Activated CD4-positive, alpha-beta T cell treated with anti-CD3 and anti-CD28 coated beads, Interleukin-2, amount 10 ng/mL, durations not matched to agents 7 days and 5 days (primary cell): ENCODE measurements at places on chromosomes 7 and 10. TPM values are rescaled to one million over a fixed set of nuclear protein-coding genes. Genes with fewer than 3 reads are reported as not detected.

GRCh38 chr7:150429699-150430098, 20.7 kb upstream of the GIMAP8 start:
- H3K27ac ChIP-seq = no peak overlapping the region
- peaks cover 2% of the 10 kb centered on the region for H3K36me3 ChIP-seq
- no peak for DNase-seq

DNA sequence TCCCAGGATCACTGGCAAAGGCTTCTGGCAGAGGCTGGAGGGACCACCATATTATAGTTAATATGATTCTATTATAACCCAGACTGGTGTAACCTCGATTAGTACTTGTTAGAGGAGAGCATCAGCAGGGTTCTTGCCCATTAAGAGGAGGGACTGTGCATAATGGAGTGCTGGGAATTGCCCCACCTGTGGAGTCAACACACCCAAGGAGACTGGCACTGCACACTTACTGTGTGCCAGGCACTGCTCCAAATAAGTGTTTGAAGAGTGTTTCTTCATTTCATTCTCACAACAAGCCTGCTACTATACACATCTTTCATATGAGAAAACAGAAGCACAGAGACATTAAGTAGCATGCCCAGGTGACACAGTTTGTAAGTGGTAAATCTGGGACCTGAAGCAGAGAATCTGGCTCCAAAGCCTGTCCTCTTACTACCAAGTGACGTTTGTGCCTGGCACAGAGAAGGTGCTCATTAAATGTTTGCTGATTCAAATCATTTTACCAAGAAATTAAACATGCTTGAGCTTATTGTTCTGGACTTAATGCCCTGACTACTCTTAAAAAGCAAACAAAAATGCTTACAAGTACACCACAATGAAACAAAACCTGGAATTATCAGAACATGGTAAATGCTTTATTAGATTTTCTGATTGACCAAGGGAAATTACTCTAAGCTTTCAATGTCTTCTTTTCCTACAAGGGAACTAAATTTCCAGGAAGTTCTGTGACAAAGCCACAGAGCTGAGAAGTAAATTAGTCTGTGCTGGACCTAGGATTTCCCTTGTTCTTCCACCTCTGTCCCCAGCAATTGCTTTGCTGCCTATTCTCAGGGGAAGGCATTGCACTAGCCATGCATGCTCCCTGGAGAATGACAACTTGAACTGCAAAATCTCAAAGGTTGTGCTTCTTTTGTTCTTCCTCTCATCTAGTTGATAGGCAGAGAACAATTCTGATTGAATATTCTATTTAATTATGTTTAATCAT, 809 bp downstream of the SLC13A1 start:
- H3K27ac ChIP-seq = no peak overlapping the region
- H3K27me3 ChIP-seq = no peaks in the 10 kb centered on the region
- no peak for DNase-seq
- no peaks in the 10 kb centered on the region for H3K36me3 ChIP-seq
- no peak overlapping the region for H3K4me3 ChIP-seq

GRCh38 chr7:41886262-41886900, 183.5 kb upstream of the INHBA start:
- peaks cover 10% of the 10 kb centered on the region for H3K36me3 ChIP-seq
- H3K4me1 ChIP-seq = peaks cover 20% of the 10 kb centered on the region
- no peak for DNase-seq
- H3K4me3 ChIP-seq = no peak overlapping the region

DNA sequence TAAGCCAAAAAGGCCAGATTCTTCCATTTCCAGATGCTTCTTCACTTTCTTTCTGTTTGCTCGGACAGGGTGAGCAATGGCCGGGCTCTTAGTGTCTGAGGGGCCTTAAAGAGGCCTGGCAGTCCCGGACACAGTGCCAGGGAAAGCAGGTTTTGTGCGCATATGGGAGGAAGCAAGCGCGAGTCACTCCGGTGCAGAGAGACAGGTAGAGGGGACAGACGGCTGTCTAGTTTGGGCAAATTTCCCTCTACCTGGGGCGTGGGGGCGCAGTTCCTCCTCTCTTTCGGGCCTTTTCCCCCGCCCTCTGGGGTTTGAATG, 4.7 kb downstream of the NEUROD6 start:
- no peak for DNase-seq
- H3K36me3 ChIP-seq = no peaks in the 10 kb centered on the region
- H3K4me3 ChIP-seq = no peak overlapping the region
- H3K27me3 ChIP-seq = peaks cover 28% of the 10 kb centered on the region
- no peak overlapping the region for H3K27ac ChIP-seq

DNA sequence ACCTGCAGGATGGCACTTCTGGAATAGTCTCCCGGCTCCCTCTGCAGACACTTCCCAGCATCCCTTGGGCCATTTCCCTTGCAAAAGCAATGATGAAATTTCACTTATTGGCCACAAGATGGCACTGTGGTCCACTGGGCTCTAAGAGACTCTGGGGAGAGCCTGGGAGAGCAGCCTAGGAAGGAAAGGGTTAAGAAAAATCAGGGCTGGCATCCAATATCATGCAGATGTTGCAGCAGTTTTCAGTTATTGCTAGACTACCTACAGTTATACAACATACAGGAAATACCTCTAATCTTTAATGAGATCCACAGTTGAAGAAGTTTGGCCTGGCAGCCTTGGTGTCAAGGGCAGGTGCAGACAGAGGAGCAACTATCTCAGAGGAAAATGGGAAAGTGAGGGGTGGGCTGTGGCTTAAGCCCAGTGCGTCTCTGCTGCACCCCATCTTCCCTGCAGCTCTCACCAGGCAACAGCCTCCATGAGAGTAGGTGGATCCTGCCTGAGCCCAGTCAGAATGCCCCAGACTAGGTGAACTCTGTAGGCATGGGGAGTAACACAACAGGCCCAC, 100.2 kb upstream of the PRSS58 start:
- peaks cover 41% of the 10 kb centered on the region for H3K27me3 ChIP-seq
- no peak overlapping the region for H3K4me3 ChIP-seq
- H3K4me1 ChIP-seq = peaks cover 29% of the 10 kb centered on the region

- no peaks in the 10 kb centered on the region for H3K36me3 ChIP-seq
- H3K4me1 ChIP-seq = no peaks in the 10 kb centered on the region
- H3K27me3 ChIP-seq = peaks cover 16% of the 10 kb centered on the region
- no peak overlapping the region for H3K4me3 ChIP-seq
Measured at GRCh38 chr7:28607855-28608193, 195.5 kb downstream of the CREB5 start.

DNA sequence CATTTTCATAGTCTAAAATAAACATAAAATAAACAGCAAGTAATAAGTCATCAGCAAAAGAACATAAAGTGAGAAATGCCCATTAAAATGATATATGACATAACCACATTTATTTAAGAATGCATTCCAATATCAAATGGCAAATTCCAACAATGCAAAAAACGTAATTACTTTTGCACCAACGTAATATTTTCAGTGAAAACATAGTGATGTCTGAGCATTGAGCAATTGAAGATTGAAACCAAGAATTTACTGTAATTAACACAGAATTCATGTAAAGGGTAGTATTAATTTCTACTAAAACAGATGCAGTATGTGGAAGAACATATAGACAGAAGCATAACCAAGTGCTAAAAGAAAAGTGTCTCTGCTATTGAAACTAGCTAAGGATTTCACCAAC, 123.0 kb upstream of the TNS3 start:
- H3K27ac ChIP-seq = no peak overlapping the region
- no peak overlapping the region for H3K4me3 ChIP-seq
- no peaks in the 10 kb centered on the region for H3K4me1 ChIP-seq
- H3K27me3 ChIP-seq = no peaks in the 10 kb centered on the region

The LIPJ gene
- not detected for total RNA-seq
